ENCODE measurements at places on chromosomes 2 and 18.
A peak's percentile ranks its signal among the peaks of the same experiment; 100 is the strongest.

DNA sequence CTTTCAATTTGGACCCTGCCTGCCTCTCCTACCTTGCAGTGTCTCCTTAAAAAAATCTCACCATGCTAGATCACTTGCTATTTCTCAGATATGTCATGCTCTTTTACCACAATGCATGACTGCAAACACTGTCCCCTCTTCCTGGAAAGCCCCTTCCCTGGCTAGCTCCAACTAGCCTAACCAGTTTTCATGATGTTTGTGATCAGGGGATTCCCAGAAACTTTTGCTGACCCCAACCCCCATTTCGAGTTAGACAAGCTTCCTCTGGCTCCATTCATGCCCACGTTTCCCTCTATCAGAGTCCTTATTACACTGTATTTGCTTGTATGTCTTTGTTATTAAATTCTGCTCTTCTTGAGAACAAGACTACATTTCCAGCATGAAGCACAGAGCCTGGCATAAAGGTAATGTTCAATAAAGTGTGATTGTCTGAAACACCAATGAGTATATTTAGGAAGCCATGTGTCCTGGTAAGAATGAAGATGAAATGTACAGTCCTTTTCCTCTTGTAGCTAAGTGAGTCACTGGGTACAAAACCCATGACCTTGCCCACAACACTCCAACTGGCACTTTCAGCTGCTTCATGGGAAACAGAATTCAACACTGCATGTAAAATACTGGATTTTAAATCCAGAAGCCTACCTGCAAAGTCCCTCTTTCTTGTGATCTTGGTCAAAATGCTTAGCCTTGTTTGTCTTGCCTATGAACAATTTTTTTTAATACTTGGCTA lies 62.0 kb upstream of the ATL2 start:
- DNase-seq = no peak

- no peak for DNase-seq
Measured at GRCh38 chr18:49934457-49934856, 121.1 kb upstream of the ACAA2 start.

DNA sequence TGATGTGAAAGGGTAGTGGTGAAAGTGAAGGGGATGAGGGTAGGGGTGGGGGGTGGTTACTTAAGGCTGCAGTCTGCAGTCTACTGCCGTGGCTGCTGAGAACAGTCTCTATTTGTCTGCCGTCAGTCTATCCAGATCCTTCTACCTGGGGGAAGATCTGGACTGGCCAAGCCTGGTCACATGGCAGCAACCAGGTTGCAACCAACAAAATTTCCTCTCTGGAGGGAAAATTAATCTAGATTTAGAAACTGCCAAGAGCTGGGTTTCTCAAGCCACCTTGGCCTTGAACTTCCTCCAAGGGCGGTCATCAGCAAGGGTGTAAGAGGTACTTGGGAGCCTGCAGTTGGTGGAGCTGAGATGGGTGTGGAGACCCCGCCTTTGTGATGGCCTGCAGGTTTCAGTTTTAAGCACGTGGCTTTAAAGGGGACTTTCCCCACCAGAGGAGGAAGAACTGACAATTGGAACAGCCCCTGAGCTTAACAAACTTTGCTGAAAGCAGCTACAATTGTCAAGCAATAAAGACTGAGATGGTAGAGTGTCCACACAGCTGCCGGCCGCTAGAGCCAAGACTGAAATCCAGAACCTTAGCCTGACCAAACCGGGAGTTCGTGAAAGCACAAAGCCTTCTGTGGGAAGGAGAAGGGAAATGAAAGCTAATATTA lies 31.4 kb upstream of the KCMF1 start:
- DNase-seq = no peak

- no peak for DNase-seq
Measured at GRCh38 chr18:58098706-58099105, 54.7 kb downstream of the NEDD4L start.

- DNase-seq = no peak
Measured at GRCh38 chr18:11004294-11004693, 145.1 kb downstream of the PIEZO2 start.

- no peak for DNase-seq
Measured at GRCh38 chr2:110842048-110842447, 109.7 kb downstream of the ACOXL start.

DNA sequence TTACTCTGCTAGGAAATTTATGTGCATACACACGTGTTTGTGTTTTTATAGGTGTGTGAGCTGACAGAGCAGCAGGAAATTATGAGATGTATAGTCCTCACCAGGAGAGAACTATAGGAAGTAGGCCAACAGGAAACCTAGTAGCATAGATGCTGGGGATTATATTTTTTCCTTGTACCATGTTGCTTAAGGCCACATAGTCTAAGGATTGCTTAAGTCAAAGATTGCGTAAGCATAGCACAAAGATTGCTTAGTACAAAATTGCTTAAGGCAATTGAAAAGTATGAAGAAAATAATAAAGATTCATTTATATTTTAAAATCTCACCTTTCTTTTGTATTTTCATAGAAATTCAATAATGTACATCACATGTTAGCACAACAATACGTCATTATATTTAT lies 18.7 kb upstream of the CCDC102B start:
- no peak for DNase-seq

DNA sequence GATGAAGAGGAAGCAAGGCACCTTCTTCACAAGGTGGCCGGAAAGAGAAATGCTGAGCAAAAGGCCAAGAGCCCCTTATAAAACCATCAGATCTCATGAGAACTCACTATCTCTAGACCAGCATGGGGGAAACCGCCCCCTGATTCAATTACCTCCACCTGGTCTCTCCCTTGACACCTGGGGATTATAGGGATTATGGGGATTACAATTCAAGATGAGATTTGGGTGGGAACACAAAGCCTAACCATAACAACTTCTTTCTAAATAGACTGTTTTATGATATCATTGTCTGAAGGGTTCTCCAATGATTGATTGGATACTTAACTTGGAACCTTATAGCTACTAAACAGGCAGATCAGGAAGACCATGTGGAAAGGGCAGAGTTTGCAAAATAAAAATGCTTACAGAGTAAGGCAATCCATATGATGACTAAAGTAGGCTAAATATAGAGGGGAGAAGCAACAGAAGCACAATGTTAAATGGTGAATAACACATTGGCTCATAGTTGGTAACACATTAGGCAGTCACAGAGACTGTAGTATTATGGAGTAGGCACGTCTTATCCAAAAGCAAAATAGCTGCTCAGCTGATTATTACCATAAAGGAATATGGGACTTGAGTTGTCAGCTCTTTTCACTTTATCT lies 179.0 kb downstream of the BARD1 start:
- no peak for DNase-seq

GRCh38 chr18:78526923-78527711 lies 452.5 kb upstream of the SALL3 start:
- no peak for DNase-seq

DNA sequence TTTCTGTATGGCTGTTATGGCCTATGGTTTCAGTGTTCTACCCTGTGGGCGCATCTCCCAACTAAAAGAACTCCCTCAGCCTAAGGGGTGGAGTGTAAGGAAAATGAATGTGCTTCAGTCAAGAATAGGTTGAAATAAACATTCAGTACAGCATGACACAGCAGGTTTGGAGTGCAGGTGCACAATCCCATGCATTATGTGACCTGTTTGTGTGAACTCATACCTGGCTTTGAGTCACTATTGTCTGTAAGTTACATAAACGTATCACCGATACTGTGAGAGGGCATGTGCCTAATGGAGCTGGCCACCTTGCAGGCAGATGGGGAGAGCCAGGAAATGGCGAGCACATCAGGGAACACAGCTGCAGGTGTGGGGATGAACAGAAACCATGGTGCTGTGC lies 216.0 kb downstream of the DSEL start:
- DNase-seq = no peak

- DNase-seq = peak; percentile 77
Measured at GRCh38 chr2:199602271-199602895, 144.6 kb upstream of the SATB2 start.

GRCh38 chr2:98505971-98506664 lies 61.5 kb downstream of the INPP4A start:
- DNase-seq = no peak

DNA sequence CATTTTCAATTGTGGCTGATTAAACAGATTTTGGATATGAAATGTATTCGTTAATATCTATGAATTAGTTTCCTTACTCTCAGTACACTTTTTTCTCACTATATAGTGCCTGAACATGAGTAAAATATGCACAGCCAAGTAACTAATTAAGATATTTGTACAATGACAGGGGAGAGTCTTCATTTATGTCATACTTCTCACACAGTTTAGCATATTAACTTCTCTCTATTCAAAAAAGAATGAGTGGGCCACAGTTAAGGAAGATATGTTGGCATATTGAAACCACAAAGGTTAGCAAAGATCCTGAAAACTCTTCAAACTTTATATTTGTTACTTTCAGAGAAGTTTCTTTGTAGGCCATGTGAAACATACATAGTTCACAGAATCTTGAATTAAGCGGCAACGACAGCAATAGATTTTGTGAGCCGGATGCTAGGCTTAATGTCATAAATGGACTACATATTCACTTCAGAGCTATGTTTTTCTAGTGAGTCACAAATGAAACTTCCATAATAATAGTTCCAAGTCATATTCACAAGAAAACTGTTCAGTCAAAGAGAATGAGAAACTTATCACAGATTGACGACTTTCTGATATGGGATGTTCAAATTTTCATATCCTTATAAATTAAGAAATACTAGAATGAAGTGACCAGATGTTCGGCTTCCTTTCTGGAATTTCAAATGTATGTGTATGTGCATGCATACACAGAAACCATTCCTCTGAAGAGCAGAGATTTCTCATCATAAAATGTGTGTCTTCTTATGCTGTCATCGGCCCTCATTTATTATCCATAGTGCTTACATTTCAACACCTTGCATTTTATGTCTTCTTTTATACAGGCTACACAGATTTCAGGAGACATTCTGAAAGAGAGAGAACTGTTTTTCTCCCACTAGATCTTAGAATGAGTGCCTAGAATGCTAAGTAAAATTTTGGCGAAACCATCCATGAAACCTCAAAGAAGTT lies 584.0 kb downstream of the SATB2 start:
- DNase-seq = no peak

DNA sequence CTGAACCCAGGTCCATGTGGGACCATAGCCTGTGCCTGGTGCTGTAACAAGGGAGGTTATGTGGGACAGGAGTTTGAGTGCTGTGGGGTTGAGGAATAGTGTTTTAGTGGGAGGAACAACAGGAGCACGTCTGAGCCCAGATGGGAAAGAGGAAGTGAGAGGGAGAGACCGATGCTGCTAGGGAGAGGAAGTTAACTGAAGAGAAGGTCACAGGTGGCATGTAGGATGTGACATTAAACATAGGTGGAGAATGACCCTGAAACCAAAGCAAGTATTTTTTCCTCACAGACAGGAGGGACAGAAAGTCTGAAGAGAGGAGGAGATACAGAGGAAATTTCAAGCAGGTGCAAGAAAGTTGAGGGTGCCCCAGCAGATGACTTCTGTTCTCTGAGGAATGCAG lies 87.8 kb downstream of the ACOXL start:
- DNase-seq = no peak

DNA sequence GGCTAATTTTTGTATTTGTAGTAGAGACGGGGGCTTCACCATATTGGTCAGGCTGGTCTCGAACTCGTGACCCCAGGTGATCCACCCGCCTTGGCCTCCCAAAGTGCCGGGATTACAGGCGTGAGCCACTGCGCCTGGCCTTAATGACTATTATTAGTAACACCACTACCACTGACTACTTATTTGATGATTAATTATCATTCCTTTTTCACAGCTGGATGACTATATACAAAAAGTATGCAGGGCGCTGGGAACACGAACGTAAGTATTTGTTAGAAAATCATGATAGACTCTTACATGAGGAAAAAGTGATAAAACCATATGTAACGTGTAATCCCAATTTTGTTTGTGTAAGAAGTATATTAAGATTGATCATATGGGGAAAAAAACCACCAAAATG lies 21.6 kb downstream of the DARS1 start:
- no peak for DNase-seq

DNA sequence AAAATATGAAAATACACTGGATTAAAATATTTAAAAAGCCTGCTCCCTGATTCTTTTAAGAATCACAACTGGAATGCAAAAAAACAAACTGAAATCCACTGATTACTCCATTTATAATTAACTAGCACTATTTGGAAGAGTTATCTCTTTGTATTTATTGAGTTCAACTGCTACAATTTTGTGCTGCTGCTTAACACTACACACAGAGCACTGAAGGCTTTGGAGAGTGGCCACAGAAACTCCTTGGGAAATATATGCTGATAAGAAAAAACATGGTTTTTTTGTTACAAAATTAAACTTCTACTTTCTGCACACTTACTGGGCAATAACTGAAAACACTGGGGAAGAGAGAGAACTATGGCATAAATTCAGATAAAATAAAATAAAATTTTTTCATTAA lies 19.8 kb upstream of the BZW1 start:
- no peak for DNase-seq

- no peak for DNase-seq
Measured at GRCh38 chr18:3466045-3466444, 16.1 kb downstream of the TGIF1 start.

DNA sequence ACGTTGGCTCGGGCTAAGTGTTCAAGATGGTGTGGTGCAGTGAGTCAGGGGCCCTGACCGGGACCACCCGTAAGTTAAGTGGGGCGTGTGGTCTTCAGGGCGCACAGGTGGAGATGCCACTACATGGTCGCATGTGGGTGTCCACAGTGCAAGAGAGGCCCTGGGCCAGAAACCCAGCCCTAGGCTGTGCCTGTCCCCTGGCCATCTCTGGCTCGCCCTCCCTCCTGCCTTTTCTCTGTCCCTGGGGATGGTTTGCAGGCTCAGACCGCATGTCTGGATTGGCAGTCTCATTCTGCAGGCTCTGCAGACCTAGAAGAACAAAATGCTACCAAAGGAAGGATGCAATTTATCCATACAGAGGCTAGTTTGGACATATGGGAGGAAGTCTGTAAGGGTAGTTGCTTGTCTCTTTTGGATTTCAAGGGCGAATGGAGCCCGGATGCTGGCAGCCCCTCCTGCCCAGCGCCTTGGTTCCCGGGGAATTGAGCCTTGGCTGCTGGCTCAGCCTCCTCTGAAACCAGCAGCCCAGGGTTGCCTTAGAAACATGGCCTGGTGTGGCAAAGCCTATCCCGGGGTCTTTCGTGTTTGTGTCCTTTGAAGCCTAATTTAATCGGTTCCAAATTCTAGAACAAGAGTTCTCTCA lies 417.5 kb upstream of the HS6ST1 start:
- no peak for DNase-seq

DNA sequence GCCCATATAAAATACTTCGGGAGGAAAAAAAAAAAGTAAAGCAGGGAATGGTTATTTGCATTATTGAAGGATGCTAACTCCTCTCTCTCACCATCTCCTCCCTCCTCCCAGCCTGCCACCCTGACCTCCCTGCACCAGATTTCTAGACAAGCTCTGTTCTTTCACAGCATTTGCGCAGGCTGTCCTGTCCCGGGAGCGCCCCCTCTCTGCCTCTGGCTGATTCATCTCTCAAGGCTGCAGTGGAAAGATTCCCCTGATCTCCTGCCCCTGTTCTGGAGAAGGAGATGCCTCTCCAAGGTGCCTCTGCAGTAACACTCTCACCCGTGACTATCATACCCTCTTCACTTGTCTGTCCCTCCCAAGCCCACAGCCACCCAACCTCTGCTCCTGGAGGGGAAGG lies 38.5 kb downstream of the COL4A4 start:
- no peak for DNase-seq

Data from HuH-7.5 (cell line).